Activated naive CD8-positive, alpha-beta T cell treated with anti-CD3 and anti-CD28 coated beads, Interleukin-2, amount 10 ng/mL, durations not matched to agents 7 days and 5 days (primary cell): ENCODE measurements at places on chromosomes 12 and 14.

DNA sequence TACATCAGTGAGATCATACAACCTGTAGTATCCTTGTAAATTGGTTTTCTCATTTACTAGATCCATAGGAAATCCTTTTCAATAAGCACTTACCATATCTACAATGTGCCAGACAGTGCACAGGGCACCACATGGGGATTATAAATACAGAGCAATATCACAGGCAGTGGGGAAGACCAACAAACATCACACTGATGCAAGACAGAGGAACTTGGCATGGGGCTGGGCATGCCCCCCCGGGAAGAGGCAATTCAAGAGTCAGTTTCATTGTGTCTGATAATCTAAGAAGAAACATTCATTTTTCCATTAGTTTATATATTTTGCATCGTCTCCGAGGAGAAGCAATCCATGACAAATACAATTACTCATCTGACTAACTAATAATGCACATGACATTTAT is 16.2 kb downstream of the NT5DC3 start:
- no peak for DNase-seq

DNA sequence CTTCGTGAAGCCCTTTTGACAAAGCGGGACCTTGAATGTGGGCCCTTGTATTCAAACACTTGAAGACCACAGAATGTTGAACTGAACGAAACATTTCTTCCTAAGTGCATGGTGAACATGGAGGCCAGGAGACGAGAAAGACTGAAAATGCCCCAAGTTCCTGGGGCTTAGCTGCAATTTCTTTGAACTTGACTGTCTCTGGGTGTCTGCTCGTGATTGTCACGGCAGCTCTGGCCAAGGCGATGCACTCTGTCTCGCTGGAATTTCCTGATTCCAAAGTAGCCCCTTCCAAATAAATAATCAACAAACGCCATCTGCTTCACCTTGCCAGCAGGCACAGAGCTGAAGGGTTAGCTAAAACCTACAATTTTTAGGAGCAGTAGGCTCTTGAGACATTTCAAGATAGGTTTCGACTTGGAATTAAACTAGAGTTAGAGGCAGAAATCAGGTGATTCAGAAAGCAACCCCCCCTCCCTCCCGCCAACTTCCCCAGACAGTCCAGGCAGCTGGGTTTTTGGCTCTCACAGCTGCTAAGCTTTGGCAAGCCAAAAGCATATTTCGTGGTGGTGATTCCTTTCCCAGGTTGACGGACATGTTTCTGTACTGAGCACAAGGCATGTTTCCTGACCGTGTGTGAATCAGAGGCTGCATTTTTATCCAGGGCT is 13.5 kb upstream of the IRF2BPL start:
- no peak for DNase-seq

GRCh38 chr14:96994999-96995398 is 197.8 kb downstream of the VRK1 start:
- no peak for DNase-seq

GRCh38 chr14:90454041-90455000 is 57.5 kb downstream of the CALM1 start:
- no peak for DNase-seq

GRCh38 chr12:77522247-77522646 is 308.4 kb upstream of the NAV3 start:
- DNase-seq: no peak

DNA sequence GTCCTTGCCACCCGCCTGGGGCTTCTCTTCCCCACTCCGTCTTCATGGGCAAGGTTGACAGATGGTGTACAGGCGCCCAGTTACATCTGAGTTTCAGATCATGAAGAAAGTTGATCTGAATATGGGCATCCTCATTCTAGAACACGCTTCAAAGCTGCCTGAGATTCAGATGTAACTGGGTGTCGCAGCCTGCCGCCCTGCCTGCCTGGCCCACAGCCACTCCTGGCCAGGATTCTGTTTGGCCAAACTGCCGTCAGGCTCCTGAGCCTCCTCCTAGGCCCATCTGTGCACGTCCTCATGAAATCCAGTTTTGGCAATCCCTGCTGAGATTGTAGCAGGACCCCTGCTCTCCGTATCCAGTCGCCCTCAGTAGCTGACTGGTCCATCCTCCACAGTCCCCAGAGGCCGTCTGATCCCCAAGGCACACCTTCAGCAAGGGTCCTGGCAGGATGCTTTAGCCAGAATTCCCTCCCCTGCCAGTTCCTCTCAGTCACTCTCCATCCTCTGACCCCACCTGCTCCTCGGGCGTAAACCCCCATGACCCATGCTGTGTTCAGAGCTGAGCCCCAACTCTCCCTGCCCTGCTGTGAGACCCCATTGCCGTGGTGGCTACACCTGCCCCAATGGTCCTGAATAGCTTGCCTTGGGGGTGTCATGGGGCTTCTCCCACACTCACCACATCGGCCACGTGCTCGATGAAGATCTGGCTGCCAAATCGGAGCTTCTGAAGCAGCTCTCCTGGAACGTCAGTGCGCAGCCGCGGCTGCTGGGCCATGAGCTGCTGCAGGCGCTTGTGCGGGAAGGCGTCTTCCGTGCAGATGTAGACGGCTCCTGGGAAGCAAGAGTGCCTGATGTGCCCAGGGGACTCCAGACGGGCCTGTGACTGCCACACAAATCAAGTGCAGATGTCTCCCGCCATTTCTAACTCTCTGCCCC is 12.5 kb downstream of the XRCC3 start:
- DNase-seq: no peak
